ENCODE measurements at places on chromosomes 3 and 15.

- DNase-seq = no peak
Measured at GRCh38 chr3:156388497-156389448, 166.1 kb downstream of the SSR3 start.

GRCh38 chr15:82875411-82876003 is 66.1 kb downstream of the WHAMM start:
- DNase-seq = no peak

GRCh38 chr15:75195122-75195765 is 6.4 kb upstream of the C15orf39 start:
- no peak for DNase-seq

- no peak for DNase-seq
Measured at GRCh38 chr3:55549177-55549576, 62.1 kb upstream of the WNT5A start.

GRCh38 chr3:72568083-72568482 is 280.2 kb downstream of the SHQ1 start:
- no peak for DNase-seq

- peak; percentile 69 for DNase-seq
Measured at GRCh38 chr3:30012941-30013543, 593.4 kb upstream of the TGFBR2 start.

DNA sequence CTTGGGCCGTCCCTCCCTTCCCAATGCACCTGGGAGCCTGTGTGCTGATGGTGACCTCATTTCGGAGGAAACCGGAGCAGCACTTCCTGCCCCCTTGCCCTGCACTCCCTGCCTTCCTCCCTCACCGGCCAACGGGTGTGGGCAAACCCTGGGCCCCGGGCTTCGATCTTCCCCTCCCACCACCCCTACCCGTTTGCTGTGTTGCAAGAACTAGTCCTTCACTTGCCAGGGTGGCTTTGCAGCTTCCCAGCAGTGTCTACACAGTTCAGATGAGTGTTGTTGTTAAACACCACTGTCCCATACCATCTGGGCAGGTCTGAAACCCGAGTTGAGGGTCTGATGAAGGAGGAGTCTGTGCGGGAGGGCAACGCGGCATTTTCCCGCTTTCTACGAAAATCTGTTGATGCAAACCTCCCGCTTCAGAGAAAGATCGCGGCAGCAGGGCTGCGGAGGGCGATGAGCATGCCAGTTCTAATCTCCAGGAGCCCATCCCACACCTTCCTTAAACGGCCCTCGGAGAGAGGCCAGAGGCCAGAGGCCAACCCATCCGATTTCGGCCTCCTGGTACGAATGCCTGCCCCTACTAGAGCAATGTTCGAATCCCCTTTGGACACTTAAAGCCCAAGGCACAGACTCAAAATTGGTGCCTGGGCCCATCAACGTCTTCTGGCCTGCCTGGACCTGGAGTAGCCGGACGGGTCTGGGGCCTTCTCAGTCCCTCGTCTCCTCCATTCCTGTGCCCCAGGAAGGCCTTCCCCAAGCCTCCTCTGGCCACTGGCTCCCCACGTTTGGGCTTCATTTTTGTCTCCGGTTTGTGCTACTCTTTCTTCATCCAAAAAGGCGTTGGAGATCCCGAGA is 35.7 kb upstream of the POLG start:
- DNase-seq = peak; percentile 30
